ENCODE measurements at places on chromosomes 1 and 21.

GRCh38 chr21:17786851-17787181 is 32.3 kb downstream of the C21orf91 start:
- no peak for DNase-seq

GRCh38 chr1:84103197-84103992 is 40.7 kb upstream of the PRKACB start:
- DNase-seq: peak; percentile 16

- no peak for DNase-seq
Observed at GRCh38 chr1:243605604-243606003, 244.4 kb downstream of the AKT3 start.

- no peak for DNase-seq
Observed at GRCh38 chr1:188386161-188386560, 1557.4 kb downstream of the PLA2G4A start.

- no peak for DNase-seq
Observed at GRCh38 chr1:12206792-12207424, 22.9 kb upstream of the VPS13D start.

DNA sequence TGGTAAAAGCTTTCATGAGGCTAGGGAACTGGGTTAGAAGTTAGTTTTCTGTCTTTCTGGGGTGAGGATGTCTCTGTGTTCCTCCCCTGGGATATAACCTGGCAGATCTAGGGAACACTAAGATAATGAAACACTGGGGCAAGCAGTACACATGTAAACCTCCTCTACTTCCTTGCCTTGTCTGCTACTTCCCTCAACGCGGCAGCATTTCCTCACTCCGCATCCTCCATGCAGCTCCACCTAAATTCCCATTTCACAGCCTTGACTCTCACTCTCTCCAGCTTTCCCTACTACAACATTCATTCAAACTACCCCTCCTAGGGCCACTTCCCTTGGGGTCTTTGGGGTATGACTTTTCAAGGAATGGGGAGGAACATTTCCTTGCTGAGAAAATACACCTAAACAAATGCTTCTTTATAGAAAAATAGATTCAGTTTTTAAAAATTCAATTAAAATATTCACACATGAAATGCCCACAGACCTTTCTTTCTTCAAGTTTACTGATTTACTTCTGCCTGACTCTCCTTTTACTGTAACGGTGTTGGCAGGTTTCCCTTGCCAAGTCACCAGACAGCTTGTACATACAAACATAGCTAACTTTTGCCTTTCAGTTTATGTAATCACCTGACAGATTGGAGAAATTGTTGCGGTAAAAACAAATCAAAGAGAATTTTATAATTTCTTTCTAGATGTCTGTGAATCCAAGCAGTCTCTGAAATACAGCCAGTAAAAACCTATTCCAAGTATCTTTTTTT is 90.1 kb downstream of the TNFSF18 start:
- no peak for DNase-seq

DNA sequence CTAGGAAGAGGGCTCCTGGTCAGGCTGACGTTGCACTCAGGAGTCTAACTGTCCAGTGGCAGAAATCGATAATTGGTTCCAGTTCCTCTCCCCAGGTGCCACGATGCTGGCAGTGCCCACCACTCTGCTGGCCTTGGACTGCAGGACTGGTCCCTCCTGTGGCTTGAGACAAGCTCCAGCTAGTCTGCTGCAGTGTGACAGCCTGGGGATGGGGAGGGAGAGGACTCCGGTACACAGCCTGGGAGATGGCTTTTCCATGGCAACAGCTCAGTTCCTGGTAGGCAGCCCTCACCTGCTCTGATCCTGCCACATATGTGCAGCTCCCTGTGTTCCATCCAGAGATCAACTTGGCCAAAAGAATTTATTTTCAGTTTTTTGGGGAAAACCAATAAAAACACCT is 239.3 kb downstream of the KCNJ6 start:
- no peak for DNase-seq

DNA sequence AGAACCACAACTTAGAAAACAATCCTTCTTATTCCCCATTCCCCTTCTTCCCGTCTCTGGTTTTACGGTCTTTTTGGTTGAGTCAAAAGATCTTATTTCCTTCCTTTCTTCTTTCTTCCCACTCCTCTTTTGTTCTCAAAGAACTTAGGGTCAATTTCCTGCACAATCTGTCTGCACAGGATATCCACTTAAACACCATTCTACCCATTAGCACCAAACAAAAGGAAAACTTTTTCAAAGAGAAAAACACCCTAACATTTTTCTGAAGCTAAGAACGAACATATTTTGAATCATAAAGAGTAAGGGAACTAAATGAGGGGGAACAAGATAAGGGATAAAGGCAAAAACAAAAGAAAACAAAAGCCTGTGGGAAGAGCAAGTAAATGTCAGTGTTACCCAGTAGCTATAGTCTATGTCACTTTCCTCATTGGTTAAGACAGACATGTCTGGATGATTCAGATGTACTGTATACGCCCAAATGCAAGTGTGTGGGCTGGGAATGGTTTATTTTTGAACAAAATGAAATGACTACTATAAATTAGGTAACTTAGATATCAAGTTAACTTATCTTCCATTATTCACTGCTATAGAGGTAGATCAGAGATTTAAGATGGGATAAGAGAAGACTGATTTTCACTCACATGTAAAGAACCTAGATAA is 59.9 kb downstream of the TOR3A start:
- peak; percentile 64 for DNase-seq

GRCh38 chr1:151290709-151291303 is 8.7 kb downstream of the ZNF687 start:
- no peak for DNase-seq

DNA sequence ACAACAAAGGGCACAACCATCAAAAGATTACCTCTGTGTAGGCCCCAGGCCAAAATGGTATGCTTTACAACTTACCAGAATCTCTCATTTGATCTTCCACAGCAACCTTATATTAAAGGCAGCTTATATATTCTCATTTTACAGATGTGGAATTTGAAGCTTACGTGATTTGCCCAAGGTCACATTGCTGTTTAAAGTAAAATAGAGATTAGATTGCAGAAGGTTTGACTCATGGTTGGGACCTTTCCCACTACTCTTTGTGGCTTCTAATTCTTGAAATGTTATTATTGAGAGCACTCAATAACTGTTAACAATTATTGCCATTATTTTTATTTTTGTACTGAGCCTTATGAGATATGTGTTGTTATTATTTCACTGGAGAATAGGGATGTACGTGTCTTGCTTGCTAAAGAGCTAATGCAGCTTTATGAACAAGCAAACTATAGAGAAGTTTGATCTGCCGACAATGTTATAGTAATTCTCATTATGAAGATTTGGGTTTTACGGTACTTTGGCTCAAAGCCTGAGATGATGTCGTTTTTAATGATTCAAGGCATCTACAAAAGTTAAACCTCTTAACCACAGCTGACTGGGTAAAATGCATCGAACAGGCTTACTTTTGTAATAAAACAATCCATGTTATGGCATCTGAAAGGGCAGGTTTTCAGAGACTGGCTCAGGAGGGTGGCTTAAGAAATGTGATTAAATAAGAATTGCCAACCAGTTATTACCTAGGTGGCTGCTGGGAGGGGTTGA is 43.3 kb upstream of the TSNAX start:
- DNase-seq: no peak

DNA sequence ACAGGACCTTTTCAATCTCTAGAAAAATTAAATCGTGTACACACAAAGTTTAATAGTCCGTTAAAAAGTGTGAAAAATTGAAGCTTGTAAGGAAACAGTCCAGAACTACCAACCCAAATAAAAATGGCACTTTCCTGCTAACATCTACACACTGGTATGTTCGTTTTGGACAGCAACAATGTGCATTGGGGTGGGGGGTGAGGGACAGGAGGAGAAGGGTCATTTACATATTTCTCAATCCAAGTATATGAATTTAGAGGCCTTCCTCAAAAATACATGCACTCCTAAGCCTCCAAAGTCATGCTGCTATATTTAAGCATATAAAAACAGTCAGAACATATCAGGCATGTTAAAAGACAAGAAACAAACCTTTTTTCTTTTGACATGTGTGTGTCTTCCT is 2.5 kb downstream of the PPP1R15B start:
- DNase-seq: no peak

GRCh38 chr1:22330092-22330759 is 121.4 kb upstream of the ZBTB40 start:
- DNase-seq: no peak

DNA sequence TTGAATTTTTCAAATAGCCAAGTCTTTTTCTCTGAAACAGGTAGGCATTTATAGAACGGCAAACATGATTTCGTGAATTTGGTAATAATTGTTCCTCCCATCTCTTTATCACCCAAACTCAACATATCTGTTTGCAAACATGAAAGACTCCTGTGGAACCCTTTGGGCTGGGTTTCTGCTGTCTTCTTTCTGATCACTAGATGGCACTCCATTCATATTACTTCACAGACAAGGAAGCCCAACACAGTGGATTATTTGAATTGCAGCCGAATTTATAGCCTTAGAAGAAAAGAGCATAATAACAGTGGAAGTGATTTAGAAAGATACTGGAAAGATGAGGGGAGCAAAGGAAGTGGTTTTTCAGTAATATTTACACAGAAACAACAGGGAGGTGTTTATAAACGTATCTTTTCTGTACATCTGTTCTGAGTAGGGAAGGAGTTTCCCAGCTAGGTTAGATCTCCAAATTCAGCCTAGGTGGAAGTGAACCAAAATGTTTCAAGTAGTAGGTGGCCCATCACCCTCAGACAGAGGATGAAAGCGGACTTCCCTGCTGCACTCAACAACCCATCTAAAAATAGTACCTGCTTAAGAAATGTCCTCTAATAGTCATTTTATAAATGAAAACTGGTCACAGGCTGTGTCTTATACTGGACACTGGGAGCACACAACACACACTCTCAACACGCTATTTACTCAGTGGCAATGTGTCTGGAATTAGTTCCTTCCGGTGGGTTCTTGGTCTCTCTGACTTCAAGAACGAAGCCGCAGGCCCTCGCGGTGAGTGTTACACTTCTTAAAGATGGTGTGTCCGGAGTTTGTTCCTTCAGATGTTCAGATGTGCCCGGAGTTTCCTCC is 67.6 kb downstream of the MAP3K21 start:
- DNase-seq: peak; percentile 17

GRCh38 chr1:32783851-32784250 is 33.3 kb downstream of the YARS1 start:
- DNase-seq: no peak

GRCh38 chr1:167821356-167821685 is 92.6 kb downstream of the ADCY10 start:
- DNase-seq: no peak

- DNase-seq: no peak
Observed at GRCh38 chr1:185834371-185834905, 100.2 kb downstream of the HMCN1 start.

DNA sequence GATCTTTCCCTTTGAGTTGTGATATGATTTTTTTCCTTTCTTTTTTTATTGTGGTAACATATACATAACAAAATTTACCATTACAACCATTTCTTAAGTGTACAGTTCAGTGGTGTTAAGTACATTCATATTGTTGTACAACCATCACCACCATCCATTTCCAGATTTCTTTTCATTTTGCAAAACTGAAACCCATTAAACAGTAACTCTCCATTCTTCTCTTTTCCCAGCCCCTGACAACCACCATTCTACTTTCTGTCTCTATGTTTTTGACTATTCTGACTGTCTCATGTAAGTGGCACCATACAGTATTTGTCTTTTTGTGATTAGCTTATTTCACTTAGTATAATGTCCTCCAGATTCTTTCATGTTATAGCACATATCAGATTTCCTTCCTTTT is 30.3 kb downstream of the CEP350 start:
- no peak for DNase-seq

DNA sequence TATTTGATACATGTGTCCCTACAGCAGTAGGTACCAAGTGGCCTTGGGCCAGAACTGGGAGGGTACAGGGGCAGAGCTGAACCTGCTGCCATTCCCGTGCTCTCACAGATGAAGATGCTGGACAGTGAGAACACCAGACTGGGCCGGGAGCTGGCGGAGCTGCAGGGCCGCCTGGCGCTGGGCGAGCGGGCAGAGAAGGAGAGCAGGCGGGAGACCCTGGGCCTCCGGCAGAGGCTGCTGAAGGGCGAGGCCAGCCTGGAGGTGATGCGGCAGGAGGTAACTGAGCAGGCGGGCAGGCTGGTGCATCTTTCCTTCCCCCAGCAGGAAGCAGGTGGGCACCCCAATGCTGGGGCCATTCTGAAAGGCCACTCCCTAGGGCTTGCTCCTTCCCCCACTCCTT is 21.9 kb downstream of the MFAP2 start:
- DNase-seq: no peak

GRCh38 chr21:45804809-45805313 is 161.3 kb downstream of the PCBP3 start:
- no peak for DNase-seq

DNA sequence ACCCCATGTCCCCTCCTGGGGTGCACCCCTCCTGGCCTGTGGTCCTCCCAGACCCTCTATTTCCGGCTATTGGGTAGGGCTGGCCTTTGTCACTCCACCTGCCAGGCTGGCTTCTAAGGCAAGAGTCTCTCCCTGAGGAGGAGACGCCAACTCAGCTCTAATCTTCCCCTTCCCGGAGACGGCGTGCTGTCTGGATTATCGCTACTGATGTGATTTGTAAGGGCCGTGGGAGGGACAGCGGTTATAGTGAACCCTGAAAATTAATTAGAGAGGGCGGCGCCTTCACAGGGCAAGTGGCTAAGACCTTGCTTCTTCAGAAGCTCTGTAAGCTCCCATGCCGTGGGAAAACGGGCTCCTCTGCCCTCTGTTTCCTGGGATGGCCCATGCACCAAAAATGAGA is 207.0 kb upstream of the VAMP3 start:
- DNase-seq: no peak

- no peak for DNase-seq
Observed at GRCh38 chr1:208510192-208510952, 266.2 kb upstream of the PLXNA2 start.

DNA sequence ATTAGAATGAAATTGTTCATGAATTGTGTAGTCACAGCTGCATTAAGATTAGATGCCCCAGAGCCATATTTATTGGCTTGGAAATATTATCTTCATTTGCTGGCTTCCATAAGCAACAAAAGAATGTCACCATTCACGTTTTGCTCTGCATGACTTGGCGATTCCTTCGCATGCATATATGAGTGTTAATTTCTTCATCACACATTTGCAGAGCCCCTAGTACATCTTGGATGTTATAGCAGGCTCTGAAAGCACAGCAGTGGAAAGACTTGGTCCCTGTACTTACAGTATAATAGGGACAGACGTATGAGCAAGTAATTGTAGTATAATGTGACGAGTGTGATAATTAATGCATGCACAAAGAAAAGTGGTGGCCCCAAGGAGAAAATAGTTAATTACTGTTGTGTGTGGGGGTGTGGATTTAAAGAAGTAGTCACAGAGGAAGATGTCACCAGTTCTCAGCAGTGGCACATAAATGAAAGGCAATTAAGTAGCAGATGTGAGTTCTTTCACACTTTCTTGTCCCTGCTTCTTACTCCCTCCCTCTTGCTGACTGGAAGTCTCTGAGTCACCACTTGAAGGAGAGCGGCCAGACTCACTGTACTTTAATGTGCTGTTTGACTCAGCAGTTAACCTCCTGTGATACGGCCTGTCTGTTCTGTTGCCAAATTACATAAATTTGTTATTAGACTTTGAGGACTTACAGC is 21.0 kb downstream of the S100A10 start:
- peak; percentile 70 for DNase-seq

GRCh38 chr1:203463469-203464062 is 12.0 kb upstream of the PRELP start:
- DNase-seq: no peak

- no peak for DNase-seq
Observed at GRCh38 chr1:243459059-243459458, 203.2 kb downstream of the SDCCAG8 start.

Measured in hepatic stellate cell (primary cell).